ENCODE measurements at places on chromosomes 12 and 14.

GRCh38 chr12:2884810-2885209, 5.9 kb upstream of the TULP3 start:
- DNase-seq: no peak

- no peak for DNase-seq
Measured at GRCh38 chr12:21751517-21751916, 23.0 kb downstream of the KCNJ8 start.

DNA sequence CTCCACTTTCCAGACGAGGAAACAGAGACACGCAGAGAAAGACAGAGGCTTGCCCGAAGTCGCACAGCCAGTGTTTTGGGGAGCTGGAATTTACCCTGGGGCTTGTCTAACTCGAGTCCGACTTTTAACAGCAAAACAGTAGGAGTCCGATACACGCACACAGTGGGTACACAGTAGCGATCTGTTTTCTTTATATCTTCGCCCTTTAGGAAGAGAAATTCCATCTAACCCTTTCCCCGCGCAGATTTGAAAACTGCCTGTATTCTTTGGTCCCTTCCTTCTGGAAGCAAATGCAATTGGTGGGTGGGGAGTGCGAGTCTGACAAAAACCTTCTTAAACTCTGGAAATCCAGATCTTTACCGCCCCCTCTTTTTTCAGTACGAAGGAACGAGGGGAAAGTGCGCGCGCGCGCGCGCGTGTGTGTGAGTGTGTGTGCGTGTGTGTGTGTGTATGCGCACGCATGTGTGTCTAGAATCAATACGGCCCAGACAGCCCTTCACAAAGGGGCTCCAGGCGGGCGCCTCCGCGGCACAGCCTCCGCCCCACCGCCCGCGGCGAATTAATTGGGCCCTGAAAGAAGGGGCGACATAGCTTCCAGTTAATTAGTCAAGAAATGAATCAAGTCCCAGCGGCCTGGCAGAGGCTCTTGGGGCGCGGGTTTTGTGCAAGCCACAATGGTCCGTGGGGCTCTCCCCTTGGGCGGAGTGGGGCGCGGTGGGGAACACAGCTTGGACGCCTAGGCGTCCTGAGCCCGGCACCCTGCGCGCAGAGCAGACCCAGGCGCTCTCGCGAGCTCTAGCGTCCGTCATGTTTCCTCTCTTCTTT, 14.0 kb upstream of the TBX3 start:
- DNase-seq: no peak

GRCh38 chr12:41011939-41012338, 176.2 kb upstream of the PDZRN4 start:
- no peak for DNase-seq

DNA sequence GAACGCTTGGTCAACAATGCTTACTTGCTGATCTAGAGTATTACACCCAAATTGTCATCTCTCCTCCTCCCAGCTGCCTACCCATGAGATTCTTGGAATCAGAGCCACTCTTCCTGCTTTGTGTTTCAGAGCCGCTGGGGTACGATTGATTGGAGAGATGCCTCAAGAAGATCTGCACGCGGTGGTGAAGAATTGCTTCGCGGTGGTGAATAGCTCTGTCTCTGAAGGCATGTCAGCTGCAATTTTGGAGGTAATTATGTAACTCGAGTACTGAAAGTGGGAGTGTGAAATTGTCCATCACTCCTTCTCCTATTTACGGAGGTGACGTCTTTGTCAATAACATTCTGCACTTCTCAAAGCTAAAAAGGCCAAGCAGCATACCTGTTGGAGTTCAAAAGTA, 93.9 kb downstream of the GLT1D1 start:
- no peak for DNase-seq

DNA sequence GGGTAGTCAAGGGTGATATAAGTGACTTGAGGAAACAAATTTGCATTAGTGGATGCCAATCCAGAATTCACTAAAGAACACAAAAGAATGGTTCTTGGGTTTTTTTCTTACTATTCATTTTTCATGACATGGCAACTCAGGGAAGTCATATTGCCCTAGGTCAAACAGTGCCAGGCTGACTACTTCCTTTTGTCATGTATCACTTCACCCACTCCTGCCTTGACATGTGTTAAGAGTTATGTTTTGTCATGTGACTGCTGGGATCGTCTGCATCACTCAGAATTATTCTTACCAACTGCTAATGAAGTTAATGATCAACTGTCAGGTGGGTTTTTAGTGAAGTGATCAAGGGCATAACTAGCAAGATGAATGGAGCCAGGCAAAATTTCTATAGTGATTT, 74.2 kb downstream of the PRORP start:
- DNase-seq: no peak

GRCh38 chr12:4224206-4224889, 49.2 kb upstream of the CCND2 start:
- DNase-seq: no peak

DNA sequence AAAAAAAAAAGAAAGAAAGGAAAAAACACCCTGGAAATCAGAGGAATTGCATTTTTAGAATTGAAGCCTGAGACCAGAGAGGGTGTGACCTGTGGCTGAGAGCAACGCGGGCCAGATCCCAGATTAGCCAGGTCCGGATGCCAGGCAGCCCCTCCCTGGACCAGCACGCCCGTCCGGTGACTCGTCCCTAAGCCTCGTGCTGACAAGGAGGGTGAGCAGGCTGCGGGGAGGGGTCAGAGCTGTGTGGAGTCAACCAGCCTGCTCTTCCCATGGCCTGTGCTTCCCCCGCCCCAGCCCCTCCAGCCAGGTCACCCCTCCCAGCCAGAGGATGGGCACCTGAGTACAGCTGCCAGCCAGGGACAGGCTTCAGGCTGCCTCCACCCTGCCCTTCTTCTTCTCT, 4.2 kb upstream of the KLC1 start:
- DNase-seq: peak; percentile 13

GRCh38 chr12:19402743-19403431, 36.4 kb upstream of the AEBP2 start:
- no peak for DNase-seq

GRCh38 chr12:6936636-6937480, 6.8 kb upstream of the RNU7-1 start:
- no peak for DNase-seq

DNA sequence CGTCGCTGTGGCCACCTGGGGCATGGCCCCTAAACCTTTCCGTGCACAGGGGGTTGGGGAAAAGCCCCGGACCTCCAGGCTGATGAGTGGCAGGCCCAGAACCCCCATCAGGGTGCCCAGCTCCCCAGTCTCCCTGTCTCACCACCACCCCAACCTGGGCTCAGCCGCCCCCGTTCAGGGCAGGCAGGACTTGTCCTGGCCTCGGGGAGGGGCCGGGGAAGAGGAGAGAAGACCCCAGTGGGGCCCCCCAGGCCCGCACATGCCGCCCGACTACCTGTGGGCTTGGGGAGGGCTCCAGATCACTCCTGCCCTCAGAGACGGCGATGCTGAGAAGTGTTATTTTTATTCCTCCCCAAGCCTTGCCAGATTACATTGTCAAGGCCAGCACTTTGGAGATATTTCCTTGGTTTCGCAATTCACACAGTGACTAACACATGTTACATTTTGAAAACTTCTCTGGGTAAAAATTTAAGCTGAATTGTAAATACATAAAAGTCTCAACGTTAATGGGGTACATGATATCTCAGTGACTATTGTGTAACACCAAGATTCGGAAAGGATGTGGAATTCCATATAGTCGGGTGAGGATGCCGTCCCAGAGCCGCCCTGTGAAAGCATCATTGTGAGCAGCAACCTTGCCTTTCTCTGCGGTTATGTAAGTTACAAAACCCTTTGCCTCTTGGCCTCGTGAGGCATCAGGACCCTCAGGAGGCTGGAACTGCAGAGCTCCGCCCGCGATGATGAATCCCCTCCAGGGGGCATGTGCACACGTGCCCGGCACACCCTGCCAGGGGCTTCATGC, 85.6 kb upstream of the DIO3 start:
- DNase-seq: no peak

GRCh38 chr12:112179341-112179740, 54.0 kb downstream of the TRAFD1 start:
- DNase-seq: no peak

GRCh38 chr12:114904254-114905003, 220.5 kb upstream of the TBX3 start:
- DNase-seq: no peak

GRCh38 chr12:122903693-122904034, 7.7 kb upstream of the VPS37B start:
- no peak for DNase-seq

GRCh38 chr12:121933522-121934308, 15.3 kb downstream of the CFAP251 start:
- no peak for DNase-seq

DNA sequence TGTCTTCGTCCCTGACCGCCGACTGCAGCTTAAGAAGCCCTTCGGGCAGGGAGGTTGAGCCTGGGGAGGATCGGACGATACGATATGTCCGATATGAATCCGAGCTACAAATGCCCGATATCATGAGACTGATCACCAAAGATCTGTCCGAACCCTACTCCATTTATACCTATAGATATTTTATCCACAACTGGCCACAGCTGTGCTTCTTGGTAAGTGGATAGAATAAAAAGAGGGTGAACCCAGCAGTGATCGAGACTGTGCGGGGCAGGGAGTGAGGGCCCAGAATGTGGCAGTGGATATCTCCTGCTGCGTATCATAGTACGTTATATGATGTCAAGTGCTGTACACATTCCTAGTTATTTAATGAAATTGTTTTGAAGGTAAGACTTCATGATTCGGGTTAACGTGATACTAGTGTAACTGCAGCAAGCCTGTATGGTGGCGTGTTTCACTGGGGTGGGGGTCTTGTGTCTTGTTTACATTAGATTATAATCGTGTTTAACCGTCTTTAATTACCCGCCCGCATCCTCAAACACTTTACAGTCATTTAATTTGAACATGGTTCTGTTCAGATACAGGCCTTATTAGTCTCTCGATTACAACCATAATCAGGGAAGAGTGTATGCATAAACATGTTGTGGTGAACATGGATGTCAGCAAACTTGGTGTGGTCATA, 1.3 kb downstream of the NAA30 start:
- DNase-seq: no peak

- DNase-seq: peak; percentile 54
Measured at GRCh38 chr12:108611884-108612415, 14.1 kb upstream of the TMEM119 start.

DNA sequence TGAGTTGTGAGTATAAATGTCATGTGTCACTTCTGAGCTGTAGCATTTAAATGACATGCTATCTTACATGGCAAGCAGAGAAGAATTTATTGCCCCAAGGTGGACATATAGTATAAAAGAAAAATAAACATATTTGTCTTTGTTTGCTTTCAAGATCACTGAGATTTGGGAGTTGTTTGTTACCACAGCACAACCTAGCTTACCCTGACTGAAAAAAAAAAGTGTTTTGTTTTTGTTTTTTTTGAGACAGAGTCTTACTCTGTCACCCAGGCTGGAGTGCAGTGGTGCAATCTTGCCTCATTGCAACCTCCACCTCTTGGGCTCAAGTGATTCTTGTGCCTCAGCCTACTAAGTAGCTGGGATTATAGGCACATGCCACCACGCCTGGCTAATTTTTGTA, 596.5 kb downstream of the MED13L start:
- DNase-seq: no peak

GRCh38 chr12:76035045-76035444, 3.5 kb upstream of the PHLDA1 start:
- DNase-seq: no peak

- DNase-seq: no peak
Measured at GRCh38 chr14:36818246-36818645, 156.6 kb downstream of the PAX9 start.

DNA sequence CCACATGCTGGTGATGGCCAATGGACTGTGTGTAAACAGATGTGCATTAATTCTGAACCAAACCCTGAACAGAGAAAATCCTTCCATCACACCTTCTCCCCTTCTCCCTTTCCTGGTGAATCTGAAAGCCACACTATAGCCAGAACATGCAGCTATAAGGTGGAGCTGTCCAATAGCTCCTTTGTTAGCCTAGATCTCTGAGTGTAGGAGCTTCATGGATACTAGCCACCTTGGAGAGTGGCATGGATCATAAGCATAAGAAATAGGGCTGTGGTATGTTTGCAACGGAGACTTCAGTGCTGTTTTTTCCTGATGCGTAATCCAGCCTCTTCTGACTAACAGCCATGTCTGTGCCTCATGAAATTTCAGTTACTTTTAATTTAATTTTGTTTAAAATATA, 364.5 kb downstream of the BTG1 start:
- DNase-seq: no peak

DNA sequence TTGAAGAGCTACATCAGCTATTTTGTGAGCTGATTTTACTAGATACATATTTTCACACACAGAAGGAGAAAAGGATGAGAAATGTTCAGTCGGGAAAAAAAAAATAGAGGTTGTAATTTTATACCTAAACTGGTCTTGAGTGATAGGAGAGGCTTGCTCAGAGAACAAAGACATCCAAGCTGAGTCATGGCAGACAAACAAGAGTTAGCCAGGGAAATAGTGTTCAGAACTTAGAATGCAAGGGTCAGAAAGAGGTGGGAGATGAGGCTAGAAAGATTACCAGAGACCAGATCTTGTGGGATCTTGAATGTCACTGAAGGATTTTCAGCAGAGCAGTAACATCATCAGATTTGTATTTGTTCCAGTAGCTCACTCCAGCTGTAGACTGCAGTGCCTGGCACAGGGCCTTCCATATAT, 121.9 kb upstream of the ATF1 start:
- no peak for DNase-seq

DNA sequence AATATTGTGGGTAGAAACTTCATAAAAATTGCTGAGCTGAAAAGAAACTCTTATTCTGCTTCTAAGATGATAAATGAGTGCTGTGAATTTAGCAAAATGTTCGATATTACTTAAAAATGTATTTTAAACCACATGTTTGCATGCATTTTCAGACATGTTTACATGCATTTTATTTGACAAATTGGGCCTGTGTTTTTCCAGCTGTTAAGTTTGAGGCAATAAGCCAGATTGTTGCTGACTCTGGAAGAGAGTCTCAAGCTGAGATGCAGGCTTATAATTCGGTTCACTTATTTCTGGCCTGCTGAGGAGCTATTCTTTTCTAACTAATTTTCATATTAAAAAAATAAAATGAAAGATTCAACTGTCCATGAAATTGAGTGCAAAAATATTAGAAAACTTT, 110.1 kb downstream of the SYNE2 start:
- DNase-seq: no peak

DNA sequence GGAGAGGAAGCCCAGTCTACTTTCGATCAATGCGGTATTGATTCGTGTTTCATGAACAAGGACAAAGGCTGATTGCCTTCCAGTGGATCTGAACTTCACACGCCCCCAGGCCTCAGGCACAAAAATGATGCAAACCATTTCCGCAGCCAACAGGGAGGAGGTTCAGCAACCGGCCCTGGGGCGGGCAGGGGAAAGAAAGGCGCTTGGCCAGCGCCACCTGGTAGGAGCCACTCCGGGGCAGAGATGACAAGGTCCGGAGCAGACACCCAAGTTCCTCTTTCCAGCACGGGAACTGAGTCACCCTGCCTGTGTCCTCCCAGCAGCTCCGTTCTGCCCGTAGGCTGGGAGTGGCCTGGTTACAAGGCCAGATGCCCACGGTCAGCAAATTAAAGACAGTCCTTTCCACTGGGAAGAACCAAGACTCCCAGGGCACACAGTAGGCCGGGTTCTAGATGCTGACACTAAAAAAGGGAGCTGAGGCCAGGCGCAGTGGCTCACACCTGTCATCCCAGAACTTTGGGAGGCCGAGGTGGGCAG, 136.3 kb downstream of the SCARB1 start:
- no peak for DNase-seq

Data from stimulated activated CD4-positive, alpha-beta T cell treated with anti-CD3 and anti-CD28 coated beads, Interleukin-2, amount 100 ng/mL, for 48 hours (primary cell).